ENCODE measurements at places on chromosomes 12 and 14.

DNA sequence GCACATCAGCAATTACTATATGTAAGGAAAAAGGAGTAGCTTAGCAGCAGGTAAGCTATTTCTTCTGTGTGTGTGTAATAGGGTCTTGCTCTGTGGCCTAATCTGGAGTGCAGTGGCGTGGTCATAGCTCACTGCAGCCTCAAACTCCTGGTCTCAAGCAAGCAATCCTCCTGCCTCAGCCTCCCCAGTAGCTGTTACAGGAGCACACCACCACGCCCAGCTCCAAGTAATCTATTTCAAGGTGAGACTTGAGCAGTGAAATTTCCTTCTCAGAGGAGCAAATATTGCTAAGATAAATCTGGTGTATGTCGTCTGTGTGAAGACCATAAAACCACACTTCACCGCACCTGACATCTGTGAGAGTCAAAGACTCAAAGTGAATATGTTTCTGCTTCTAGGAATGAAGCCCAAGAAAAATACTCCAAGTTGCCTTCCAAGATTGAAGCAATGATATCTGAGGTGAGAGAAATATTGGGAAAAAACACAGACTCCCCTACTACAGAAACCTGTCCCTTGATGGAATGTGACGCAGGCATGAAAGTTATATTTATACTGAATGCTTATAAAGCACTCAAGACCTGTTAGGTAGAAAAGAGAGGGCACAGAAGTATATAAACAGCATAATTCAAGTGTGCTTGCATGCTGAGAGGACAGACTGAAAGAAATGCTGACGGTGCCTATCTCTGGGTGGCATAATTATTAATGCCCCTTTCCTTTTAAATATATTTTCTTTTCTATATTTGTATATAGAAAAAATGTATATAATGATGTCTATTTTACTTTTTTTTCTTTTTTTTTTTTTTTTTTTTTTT, 2.5 kb upstream of the SELPLG start:
- peak; percentile 55 for DNase-seq

DNA sequence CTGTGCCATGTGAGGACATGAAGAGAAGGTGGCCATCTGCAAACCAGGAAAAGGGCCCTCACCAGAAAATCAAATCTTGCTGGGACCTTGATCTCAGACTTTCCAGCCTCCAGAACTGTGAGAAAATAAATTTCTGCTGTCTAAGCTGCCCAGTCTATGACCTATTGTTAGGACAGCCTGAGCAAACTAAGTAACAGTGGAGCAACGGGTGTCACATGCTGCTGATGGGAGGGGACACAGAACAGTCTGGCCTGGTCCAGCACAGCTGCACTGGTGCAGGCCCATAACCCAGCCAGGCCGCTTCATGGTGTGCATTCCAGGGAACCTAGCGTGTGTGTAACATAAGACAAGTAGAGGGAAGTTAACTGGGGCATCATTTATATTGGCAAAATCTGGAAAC, 42.1 kb downstream of the GRIP1 start:
- no peak for DNase-seq

GRCh38 chr14:102769049-102769327, 8.3 kb upstream of the TRAF3 start:
- no peak for DNase-seq

DNA sequence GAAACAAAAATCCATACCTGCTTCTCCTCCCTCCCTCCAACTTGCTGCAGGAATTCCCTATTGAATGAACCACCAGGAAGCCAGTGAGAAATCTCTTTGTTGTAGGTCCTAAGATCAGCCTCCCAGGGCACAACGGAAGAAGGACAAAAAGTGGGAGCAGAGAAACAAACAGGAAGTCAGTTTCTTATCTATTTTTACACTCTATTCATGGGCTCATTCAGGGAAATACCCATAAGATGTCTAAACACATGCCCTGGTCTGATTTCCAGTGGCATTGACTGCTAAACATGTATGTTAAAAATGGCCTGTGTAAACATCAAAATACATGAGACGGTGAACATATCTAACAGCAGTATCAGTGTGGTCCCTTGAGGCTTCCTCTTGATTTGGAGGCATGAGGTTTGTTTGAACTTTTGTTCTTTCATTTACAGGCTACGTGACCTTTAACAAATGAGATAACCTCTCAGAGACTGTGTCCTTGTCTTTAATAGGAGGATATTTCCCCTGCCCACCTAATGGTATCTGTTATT, 18.8 kb downstream of the GPR65 start:
- no peak for DNase-seq

- DNase-seq: no peak
Measured at GRCh38 chr12:18283831-18284230, 22.5 kb downstream of the PIK3C2G start.

- no peak for DNase-seq
Measured at GRCh38 chr14:99671235-99672224, 12.6 kb upstream of the CYP46A1 start.

DNA sequence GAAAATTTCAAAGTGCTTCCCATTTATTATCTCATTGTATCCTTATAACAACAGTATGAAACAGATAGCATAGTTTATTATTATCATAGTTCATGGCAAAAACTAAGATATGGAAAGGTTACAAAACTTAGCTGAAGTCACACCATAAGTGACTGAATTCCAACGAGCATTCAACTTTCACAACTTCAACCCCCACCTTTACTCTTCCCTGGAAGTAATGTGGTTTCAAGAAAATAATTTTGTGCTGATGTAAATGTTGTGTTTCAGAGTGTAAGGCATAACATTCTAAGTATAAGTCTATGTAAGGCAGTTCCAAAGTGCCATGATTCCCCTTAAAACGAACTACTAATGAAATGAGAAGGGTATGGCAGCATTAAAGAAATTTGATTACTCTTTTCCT, 454.5 kb downstream of the BCAT1 start:
- DNase-seq: no peak

DNA sequence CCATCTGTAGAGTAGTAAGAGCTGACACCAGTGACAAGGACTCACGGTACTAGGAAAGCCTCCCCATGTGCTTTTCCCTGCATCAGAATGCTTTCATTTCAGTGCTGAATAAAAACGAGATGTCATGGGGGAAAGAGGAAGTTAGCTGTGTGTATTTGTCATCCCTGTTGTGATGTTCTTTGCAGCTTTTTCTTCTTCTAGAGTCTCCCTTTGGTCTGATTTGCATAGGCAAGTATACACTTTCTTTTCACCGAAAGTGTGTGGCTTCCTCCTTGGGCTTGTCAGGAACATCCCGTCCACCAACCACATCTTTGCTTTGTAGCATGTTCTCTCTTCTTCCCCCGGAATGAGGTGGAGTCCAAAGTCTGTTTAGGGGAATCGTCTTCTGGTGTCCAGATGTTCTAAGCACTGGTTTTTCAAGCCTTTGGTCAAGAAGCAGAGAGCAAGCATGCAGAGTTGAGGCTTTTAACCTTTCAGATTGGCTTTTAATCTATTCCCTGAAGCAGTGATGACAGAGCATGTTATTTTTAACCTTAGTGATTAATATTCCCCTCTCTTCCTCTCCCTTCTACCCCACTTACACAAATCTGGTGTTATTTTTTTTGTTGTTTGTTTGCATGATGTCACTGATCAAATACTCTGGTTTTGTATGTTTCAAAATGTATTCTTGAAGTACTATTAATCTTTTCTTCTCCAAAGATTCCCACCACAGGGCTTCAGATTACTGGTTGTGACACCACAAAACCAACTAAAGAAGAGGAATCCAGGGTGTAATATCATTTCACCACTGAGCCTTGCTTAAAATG, 163.4 kb downstream of the SAMD4A start:
- DNase-seq: no peak

DNA sequence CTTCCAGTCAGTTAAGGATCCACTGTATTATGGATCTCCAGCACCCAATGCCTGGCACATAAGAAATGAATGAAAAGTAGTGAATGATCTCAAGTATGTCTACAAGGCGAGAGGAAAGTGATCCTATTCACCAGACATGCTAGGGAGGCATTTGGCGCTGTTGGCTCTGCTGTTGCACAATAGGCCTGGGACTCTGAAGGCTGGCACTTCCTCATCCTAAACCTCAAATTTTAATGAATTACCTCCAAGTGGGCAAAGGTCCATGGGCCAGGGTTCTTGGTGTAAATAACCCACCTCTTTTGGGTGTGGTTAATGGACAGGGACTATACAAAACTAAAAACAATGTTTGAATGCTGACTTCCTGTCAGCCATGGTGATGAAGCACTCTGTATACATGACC, 173.4 kb upstream of the PZP start:
- DNase-seq: no peak

DNA sequence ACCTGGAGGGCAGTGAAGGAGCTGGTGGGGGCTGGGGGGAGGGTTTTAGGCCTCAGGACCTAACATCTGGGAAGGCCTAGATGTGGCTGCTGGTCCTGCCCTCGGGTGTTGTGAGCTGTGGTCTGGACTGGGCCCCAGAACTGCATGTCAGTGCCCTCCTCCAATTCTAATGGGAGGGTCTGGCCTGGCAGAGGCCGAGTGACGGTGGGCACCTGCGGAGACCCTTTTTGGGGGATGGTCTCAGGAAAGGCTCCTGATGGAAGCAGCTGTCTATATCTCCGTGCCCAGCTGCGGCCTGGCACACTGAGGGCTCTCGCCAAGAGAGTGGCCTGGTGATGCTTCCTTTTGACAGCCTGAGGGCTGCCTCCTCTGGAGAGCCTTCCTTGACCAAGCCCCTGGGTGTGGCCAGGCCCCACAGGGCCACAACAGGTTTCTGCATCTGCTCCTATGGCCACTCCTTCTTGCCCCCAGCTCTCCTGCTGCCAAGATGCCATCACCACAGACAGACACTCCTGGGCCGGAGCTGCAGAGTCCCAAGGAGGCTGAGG, 5.3 kb downstream of the EXOC3L4 start:
- no peak for DNase-seq

DNA sequence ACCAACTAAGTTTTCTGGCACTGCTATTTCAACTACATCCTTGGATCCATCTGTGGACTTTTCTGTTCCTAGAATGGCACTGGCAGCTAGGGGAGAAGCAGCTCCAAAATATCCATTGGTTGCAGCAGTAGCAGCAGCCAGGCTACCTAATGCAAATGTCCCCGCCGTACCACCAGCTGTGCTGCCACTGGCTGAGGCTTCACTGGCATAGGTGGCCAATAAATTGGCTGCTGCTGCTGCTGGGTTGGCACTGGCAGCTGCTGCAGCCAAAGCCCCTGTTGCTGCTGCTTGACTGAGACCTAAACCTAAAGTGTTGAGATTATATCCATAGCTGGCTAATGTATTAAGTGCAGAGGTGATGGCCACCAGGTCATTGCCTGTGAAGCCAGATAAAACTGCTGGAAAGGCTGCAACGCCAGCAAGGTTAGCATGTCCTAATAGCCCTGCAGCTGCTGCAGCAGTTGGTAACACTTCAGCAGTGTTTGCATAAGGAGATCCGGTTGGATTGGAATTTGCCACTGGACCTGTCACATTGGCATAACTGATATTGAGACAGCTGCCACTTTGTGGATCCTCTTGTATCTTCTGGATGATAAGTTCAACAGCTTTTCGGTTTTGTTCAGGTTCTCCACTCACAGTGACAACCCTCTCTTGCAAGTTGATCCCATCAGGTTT, 149.5 kb downstream of the NOVA1 start:
- DNase-seq: no peak

- no peak for DNase-seq
Measured at GRCh38 chr12:12126551-12126950, 55.8 kb downstream of the BCL2L14 start.

DNA sequence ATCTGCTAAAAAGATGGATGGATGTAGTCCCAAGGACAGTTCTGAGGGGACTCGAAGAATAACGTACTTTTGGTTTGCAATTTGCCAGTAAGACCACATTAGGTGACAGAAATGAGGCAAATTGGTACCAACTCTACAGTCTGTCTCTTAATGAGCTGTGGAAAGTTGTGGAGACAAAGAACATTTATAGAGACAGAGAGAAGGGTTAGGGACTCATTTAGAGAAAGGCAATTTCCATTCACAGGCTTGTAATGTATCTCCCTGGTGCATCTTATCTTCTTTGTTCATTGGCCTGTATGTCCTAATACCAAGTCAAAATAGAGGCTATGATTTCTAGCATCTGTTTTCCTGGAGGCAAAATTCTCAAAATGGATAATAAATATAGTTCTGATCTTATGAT, 177.5 kb downstream of the ANO4 start:
- DNase-seq: no peak

All from coronary artery (tissue), 2 donors.